ENCODE measurements at places on chromosomes 2 and 18.

- DNase-seq: no peak
- H3K4me1 ChIP-seq: peaks cover 18% of the 10 kb centered on the region
- H3K36me3 ChIP-seq: no peaks in the 10 kb centered on the region
Measured at GRCh38 chr2:97871096-97871780, 124.5 kb downstream of the TMEM131 start.

GRCh38 chr18:9916077-9916639, 2.3 kb downstream of the VAPA start:
- peaks cover 34% of the 10 kb centered on the region for H3K4me1 ChIP-seq
- DNase-seq: peak; percentile 33
- H3K36me3 ChIP-seq: no peaks in the 10 kb centered on the region
- H3K27me3 ChIP-seq: no peaks in the 10 kb centered on the region

DNA sequence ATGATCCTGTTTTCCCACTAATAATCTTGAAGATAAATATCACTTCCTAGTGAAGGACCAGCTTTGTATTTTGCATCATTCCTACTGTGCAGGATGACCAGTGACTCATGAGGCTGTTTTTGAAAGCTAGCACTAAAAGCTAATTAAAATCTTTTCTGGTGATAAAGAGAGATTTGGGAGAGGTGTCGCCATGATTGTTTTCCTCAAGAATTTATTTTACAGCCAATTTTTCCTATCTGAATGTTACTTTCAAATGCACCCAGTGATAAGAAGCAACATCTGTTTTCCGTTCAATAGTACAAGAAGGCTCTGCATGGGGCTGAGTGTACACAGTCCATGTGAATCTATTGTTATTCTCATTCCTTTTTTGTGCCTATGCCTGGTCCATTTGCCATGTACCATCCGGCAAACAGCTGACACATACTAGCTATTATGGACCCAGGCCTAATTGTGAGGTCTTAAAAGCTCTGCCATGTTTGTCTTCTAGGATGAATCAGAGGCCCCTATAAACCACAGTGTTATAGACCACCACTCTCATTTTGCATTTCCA, 28.4 kb downstream of the MEIS1 start:
- H3K27me3 ChIP-seq: no peaks in the 10 kb centered on the region
- H3K36me3 ChIP-seq: peaks cover 31% of the 10 kb centered on the region
- DNase-seq: peak; percentile 46
- H3K27ac ChIP-seq: peak overlapping the region; percentile 79

GRCh38 chr2:27901234-27901633, 10.7 kb downstream of the BABAM2 start:
- H3K4me1 ChIP-seq: no peaks in the 10 kb centered on the region
- no peak overlapping the region for H3K27ac ChIP-seq
- no peak overlapping the region for H3K4me3 ChIP-seq
- no peak for DNase-seq

DNA sequence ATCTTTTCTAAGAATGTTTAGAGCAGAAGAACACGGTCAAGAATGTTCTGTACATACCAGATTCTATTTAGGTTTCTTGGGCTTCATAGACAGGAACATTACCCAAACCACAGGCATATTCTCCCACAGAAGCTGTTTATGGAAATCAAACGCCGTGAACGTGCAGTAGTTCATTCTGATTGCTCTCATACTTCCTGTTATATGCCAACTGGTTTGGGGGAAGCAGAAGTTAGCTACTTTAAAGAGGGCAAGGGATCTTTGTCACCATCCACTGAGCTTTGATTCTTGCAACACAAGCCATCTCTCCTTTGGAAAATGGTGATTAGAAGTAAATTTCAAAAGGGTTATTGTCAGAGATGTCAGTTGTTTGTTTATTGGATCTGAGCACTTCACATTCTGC, 182.2 kb upstream of the NRP2 start:
- DNase-seq: no peak
- H3K4me3 ChIP-seq: no peak overlapping the region
- no peaks in the 10 kb centered on the region for H3K36me3 ChIP-seq
- H3K27me3 ChIP-seq: no peaks in the 10 kb centered on the region

DNA sequence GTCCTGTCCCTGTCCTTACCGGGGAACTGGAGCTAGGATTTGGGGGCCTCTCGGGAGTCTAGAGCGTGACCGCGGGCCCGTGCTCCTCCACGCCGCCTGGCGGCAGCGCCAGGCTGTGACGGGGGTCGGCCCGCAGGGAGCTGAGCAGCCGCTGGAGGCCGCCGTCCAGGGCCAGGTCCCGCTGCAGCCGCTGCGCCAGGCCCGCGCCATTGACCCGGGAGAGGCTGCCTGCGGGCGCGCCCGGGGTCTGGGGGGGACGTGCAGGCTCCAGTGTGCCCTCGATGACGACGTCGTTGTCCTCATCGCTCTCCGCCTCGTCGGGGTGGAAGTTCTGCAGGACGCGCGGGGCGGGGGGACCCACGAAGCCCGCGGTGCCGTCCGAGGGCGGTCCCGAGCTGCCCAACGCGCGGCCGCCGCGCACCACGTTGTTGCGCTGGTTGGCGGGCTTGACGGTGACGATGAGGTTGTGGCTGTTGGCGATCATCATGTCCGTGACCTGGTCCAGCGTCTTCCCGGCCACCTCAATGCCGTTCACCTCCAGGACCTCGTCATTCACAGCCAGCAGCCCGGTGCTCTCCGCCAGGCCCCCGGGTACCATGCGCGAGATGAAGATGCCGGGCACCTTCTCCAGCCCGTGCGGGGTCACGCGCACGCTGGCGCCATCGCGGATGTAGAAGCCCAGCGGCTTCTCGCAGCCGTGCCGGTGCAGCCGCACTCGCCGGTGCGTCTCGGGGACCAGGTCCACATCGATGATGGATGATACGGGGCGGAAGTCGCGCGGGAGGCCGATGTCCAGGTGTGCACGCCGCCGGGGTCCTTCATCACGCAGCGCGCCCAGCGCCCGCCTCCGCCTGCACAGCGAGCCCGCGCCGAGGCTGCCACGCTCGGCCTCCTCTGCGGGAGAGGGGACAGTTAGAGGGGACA, 50.9 kb downstream of the ADNP2 start:
- no peaks in the 10 kb centered on the region for H3K36me3 ChIP-seq
- H3K27me3 ChIP-seq: no peaks in the 10 kb centered on the region
- no peak overlapping the region for H3K4me3 ChIP-seq
- H3K4me1 ChIP-seq: no peaks in the 10 kb centered on the region
- no peak overlapping the region for H3K27ac ChIP-seq

- no peak overlapping the region for H3K4me3 ChIP-seq
- DNase-seq: no peak
- no peak overlapping the region for H3K27ac ChIP-seq
- no peaks in the 10 kb centered on the region for H3K4me1 ChIP-seq
- H3K36me3 ChIP-seq: no peaks in the 10 kb centered on the region
- no peaks in the 10 kb centered on the region for H3K27me3 ChIP-seq
Measured at GRCh38 chr2:240398661-240399267, 36.7 kb upstream of the GPC1 start.

Measured in cardiac muscle cell (in vitro differentiated cells and primary cell).